Diencephalon (tissue), 1 donor: ENCODE measurements at places on chromosomes 11 and 22. TPM values are rescaled to one million over a fixed set of nuclear protein-coding genes. Genes with fewer than 3 reads are reported as not detected.

OR8A1 gene
- 0.23 TPM for total RNA-seq

CHRNA10 gene
- total RNA-seq: 0.92 TPM

E2F8 gene
- total RNA-seq: 0.92 TPM

TMPRSS5 gene
- total RNA-seq: 2.1 TPM

SCGB1D4 gene
- total RNA-seq: not detected

CHRM4 gene
- total RNA-seq: 13.4 TPM

KCNJ1 gene
- 0.23 TPM for total RNA-seq

MMP13 gene
- not detected for total RNA-seq

MS4A12 gene
- total RNA-seq: not detected

MPST gene
- total RNA-seq: 25.4 TPM

POLD4 gene
- total RNA-seq: 4.2 TPM

PHF21B gene
- total RNA-seq: 8.8 TPM

KCTD14 gene
- 1.8 TPM for total RNA-seq

C11orf65 gene
- 1.6 TPM for total RNA-seq

OR52H1 gene
- total RNA-seq: 0.69 TPM

LGR4 gene
- total RNA-seq: 36.9 TPM

CELF1 gene
- total RNA-seq: 188 TPM

ACAT1 gene
- 87.0 TPM for total RNA-seq

GRIK4 gene
- total RNA-seq: 8.5 TPM

NELL1 gene
- 77.5 TPM for total RNA-seq

OR8D1 gene
- total RNA-seq: not detected

ZDHHC13 gene
- total RNA-seq: 37.8 TPM

TYR gene
- total RNA-seq: not detected

LRRC32 gene
- total RNA-seq: 2.1 TPM

OLFML1 gene
- total RNA-seq: 1.2 TPM

OR51B5 gene
- 0.46 TPM for total RNA-seq

FGF19 gene
- total RNA-seq: 2.3 TPM

PLEKHB1 gene
- total RNA-seq: 29.5 TPM

RAD9A gene
- 15.5 TPM for total RNA-seq

SPINDOC gene
- 12.7 TPM for total RNA-seq

OR10A2 gene
- not detected for total RNA-seq

OR52L1 gene
- not detected for total RNA-seq
